IPS-NIHi11 (cell line): ENCODE measurements at places on chromosomes 11 and 22.
A peak's percentile ranks its signal among the peaks of the same experiment; 100 is the strongest.

- DNase-seq: no peak
Measured at GRCh38 chr11:130024361-130024760, 21.7 kb upstream of the PRDM10 start.

DNA sequence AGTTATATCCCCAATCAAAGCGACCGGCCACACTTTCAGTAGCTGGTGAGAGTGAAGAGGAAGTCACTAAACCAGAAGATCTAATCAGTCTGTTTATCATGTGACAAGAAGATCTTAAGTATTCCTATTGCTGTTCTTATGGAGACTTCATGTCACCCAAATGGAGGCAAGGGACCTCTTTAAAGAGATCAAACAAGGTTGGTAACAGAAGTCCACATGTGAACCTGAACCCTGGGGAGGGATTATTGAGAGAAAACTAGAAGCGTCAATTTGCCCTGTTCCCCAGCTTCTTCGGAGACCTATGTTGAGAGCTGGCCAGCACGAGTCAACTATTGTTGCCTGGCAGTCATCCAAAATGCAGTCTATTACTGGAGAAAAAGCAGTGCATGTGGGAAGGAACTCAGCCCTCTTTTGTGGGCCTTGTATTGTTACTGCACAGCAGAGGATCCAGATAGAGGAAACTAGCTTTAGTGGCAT lies 76.9 kb upstream of the CTSC start:
- peak; percentile 29 for DNase-seq

GRCh38 chr22:35733791-35734516 lies 16.3 kb downstream of the APOL5 start:
- DNase-seq: no peak

DNA sequence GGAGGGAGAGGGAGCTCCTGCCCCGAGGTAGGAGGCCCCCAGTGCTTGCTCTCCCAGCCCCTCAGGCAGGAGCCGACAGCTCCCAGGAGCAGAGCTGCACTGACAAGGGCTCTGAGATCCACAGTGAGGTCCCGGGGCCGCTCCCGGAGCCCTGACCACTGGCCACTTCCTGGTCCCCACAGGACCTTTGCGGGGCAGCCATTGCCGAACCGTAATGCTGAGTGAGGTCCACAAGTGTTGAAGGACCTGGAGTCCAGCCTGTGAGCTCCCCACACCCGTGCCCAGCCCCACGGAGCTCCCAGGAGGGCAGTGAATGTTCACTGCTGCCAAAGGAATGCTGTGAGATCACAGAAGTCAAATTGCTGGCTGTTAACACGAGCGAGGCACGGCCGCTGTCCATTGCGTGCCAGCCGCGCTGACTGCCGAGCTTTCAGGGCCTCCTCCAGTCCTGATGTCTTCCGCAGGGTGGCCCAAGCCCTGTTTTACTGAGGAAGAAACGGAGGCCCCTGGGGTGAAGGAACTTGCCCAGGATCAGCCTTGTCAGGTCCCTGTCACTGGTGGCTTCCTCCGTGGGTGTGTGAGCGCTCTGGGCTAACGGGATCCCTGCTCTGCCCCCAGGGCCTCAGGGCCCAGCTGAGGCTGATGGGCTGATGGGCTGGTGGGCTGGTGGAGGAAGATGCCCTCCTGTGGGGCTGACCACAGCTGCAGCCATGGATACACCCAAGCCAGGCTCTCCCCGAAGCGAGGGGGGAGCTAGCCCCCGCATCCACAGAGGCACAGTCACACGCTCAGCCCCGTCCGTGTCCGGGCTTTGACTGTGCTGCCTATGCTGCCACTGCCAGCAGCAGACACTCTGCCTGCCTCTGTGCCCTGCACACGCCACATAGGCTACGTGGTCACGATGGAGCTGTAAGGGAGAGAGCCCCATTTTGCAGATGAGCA lies 70.8 kb downstream of the WNT7B start:
- no peak for DNase-seq

- DNase-seq: no peak
Measured at GRCh38 chr11:130211144-130211543, 51.6 kb downstream of the ST14 start.

- DNase-seq: no peak
Measured at GRCh38 chr22:46766611-46767010, 4.2 kb downstream of the TBC1D22A start.

DNA sequence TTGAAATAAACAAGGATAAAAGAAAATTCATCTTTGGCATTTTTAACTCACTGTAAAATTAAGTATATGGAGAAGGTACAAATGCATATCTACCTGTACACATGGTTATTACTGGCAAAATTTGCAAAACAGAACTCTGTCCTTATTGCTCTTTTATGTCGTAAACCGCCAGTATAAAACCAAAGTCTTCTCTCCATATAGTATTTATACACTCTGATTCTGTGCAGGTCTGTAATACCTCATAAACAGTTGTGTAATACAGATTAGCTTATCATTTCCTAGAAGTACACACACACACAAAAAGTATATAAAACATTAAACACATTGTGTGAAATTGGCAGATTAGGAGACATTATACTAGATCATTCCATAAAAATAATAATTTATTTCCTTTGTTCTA lies 406.6 kb upstream of the ANO3 start:
- no peak for DNase-seq

- DNase-seq: no peak
Measured at GRCh38 chr11:116567721-116568242, 205.0 kb downstream of the BUD13 start.

DNA sequence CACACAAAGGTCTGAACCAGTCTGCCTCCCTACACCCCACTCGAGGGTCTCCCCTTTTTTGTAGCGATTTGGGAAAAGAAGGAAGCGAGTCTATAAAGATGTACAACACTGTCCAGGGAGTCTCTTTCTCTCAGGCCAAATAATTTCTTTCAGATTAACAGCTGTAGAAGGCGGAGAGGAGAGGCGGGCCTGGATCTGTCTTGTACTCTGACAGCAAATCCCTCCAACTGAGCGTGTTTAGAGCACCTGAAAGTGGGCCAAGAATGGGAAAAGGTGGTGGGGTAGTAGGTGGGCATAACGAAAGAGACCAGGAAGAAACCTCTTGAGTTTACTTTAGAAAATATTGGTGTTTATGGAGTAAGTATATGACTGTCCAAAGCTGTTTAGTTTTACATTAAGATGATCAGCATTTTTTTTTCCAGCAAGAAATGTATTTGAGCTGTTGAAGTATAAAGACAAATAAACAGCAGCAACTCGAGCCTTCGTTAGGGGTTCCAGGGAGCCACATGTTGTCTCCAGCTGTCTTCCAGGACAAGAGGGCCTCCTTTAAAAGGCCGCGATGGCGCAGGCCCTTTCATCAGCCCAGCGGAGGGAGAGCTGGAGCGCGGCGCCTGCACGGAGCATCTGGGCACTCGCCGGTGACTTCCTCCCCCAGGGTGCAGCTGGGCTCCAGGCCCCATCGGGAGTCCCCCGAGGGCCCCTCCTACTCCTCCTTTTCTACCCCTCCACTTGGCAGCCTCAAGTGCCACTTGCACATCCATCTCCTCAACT lies 34.9 kb downstream of the SCUBE1 start:
- no peak for DNase-seq

- no peak for DNase-seq
Measured at GRCh38 chr11:10247011-10247410, 47.0 kb downstream of the SBF2 start.

DNA sequence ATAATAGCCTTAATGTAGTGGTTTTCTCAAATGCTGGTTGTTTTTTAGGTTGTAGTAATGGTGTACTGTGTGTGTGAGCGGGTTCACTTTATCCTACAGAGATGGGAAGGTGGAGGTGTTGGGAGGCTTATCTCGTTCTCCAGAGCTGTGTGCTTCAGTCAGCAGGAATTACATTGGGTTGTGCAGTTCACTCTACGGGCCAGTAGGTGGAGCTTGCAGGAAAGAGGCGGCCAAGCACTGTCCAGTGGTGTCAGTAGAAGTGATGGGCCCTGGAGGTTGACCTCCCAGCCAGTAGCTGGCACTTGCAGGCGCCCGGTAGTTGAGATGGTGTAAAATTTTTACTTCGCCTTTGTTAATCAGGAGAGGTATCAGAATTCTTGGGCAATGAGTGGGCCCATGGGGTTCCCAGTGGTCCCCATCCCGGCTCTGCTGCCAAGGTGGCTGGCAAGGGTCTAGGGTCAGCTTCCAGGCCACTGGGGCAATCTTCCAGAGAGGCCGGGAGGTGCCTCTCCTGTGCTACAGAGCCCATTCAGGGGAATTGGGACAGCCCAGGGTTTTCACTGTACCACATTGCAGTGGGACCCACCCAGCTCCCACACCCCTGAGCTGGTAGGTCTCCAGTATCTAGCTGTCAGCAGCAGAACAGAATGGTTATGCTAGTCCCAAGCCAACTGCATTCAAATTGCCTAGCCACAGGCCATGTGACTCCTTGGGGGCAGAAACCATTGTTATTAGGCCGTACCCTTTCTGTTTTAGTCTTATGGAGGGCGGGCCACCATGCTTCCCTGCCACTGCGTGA lies 43.9 kb downstream of the BIRC2 start:
- DNase-seq: peak; percentile 76

DNA sequence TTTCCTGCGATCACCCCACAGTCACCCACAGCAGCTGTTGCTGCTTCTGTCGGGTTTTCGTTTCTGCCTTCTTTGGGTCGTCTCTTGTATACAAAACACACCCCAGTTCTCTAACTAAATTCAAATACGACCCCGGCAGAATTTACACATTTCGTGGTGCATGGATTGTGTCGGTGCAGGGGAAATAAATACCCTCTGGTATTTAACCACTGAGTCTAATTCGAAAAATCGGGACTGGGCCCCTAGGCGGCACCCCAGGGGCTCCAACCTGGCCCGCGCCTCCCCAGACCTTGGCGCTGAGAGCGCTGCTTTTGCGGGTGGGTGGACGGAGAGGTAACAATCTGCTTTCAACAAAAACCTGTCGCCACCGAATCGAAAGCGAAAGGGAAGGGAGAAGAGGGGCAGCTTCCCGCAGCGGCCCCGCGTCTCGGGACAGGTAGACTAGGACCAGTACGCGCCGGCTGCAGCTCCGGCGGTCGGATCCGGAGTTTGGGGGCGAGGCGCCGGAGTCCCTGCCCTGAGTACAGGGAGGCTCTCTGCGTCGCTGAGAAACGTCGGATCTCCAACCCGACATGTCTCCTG lies 4.4 kb downstream of the ALX4 start:
- DNase-seq: no peak

- DNase-seq: peak; percentile 36
Measured at GRCh38 chr11:15707971-15708370, 593.2 kb downstream of the INSC start.

DNA sequence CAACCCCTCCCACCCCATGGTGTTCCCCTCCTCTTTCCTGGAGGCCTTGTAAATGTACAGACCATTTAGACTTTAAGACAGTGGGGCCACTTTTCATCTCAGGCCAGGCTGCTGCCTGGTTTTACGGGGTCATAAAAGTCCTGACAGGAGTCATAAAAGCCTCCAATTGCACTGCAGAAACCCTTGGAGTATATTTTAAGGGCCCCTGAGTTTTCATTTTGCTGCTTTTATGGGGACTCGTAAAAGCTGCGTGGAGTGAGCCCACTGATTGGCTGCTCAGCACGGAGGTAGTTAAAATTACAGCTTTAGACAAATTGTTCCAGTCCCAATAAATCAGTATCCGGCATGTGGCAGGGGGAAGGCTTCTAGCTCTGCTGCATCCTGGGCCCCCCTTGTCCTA lies 627.6 kb downstream of the NTM start:
- DNase-seq: no peak

GRCh38 chr22:47190957-47191670 lies 428.7 kb downstream of the TBC1D22A start:
- no peak for DNase-seq

DNA sequence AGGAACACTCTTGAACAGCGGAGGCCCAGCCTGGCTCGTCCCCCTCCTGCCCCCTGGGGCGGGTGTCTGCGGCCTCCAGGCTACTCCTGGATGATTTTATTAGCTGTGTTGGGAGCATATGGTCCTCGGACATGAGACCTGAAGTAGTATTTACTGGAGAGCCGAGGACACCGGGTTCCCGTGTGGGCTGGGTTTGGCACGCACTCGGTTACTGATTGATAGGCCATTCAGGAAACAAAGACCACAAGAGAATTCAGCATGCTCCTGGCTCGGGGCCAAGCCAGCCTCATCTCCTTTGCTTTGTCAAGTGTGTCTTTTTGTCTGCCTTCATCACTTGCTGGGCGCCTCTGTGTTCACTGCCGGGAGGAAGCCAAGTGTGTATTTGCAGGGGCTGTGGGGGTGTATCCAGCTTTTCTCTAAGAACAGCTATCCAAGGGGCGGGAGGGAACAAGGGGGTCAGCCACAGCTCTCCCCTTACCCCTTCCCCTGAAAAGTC lies 9.7 kb downstream of the FXYD2 start:
- DNase-seq: no peak

DNA sequence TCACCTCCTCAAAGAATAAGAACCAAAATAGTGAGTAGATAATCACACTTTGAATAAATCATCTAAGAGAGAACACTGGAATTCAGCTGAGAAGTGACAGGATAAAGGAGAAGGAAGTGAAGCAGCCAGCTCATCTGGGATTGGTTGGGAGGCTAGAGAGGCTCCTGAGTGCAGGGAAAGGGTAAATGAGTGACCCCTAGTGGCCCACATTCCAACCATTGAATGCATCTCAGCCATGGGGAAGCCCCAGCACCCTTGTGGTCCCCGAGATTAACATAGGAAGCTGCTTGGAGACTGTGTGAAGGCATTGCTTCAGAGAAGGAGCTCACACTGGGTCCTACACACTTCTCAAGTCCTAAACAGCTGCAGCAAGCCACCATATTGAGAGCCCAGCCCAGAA lies 82.3 kb downstream of the JRKL start:
- peak; percentile 20 for DNase-seq

DNA sequence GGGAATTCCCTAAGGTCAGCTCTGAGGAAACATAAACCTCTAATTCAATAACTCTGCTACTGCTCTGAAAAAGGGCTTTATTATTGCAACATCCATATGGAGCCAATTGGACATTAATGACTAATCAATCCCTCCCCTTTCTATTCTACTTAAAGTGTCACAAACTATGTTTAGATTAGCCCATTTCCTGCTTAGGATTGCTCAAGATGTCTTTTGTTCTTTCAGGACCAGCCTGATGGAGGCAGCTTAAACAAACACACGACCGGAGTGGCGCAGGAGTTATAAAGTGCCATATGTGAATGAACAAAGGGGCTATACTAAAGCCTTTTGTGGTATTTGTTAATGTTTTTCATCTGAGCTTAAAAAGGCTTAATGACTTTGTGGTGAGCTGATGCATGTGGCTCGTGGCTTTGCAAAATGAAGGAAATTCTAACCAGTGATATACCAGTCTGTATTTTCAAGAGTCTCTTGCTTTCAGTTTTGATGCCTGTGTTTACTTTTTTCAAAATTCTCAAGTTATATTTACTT lies 354.4 kb downstream of the SOX6 start:
- no peak for DNase-seq
